Tibial nerve (tissue), 4 donors: ENCODE measurements at places on chromosomes 2 and 18.
A peak's percentile ranks its signal among the peaks of the same experiment; 100 is the strongest.

GRCh38 chr2:188524519-188525113, 232.9 kb downstream of the GULP1 start:
- no peak for DNase-seq

GRCh38 chr2:47485177-47485576, 82.2 kb downstream of the MSH2 start:
- DNase-seq: no peak

- DNase-seq: no peak
Observed at GRCh38 chr2:43107679-43108078, 118.7 kb downstream of the ZFP36L2 start.

DNA sequence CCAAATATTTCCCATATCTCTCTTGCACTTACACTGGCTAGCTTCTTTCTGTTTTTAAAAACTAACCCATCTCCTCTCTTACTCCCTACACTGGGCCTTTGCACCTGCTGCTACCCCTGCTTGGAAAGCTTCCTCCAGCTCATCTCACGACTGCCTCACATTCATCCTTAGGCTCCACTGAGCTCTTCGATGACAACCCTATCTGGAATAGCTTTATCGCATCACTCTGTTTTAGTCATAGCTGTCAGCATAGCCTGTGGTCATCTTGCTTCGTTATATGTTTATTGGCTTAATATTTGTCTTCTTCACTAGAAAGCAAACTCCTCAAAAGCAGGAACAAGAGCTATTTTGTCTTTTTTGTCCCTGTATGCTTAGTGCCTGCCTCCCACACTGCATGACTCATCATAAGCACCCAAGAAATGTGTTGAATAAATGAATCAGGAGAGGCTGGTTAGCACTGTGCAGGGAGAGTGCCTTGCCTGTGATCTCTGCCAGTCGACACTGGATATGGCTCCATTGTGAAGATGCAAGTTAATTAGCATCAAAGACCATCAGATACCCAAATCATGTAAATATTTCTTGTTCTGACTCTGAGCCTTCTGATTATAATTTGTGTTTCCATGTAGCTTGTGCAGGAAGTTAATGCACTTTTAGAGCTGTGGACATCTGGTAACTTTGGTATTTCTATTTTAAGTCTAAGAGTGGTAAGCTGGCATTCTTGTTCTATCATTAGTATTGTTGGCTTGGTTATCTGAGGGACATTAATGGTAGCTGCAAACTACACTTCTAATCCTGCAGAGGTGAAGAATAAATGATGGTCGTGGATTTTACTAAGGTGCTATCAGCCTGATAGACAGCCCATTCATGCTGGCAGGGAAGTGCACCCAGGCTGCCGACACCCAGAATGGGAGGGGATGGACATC, 10.3 kb upstream of the DYTN start:
- DNase-seq: no peak

DNA sequence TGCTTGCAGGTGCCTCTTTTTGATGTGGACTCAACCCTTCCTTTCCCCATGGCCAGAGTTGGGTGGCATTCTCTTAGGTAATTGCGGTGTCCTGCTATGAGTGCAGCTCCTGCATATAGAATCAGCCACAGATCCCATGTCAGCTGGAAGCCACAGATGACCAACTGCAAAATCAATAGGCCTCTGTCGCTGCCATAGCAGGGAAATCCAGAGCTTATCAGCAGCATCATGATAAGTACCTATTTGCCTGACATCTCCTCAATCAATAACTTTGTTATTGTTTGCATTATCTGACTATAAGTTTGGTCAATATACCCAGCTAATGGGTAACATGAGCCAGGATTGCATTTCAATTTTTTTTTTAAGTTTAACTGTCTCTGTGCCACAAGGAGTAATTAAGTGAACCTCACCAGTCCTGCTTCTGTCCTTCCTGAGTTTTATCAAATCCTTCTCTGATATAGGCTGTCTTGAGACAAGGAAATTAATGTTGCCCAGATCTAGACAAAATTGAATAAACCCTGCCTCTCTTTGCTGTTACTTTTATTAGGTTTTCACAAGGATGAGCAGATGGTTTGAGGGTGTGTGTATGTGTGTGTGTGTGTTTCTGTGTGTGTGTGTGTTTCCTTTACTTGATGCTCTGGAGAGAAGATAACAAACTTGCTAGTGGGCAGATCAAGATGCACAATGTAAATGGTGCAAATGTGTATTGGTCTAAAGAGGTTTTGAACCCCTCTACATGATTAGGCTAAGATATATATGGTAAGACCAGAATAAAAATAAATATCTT, 59.6 kb upstream of the CREB1 start:
- DNase-seq: no peak

DNA sequence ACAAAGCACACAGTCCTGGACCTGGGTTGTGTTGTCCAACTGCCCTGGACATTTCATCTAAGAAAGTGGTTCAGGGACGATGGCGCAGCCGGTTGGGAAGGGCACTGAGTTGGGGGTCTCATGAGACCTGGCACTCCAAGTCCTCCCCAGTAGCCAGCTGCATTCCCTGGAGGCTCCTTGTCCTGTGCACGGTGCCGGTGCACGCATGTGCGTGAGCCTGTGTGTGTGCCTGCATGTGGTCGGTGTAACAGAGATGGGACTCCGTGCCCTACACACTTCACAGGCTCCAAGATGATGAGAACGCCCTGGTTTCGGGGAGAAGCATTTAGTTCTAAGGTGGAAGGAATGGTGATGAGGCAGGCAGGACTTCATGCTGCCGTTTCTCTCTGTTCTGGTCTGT, 124.9 kb upstream of the PXDN start:
- no peak for DNase-seq

DNA sequence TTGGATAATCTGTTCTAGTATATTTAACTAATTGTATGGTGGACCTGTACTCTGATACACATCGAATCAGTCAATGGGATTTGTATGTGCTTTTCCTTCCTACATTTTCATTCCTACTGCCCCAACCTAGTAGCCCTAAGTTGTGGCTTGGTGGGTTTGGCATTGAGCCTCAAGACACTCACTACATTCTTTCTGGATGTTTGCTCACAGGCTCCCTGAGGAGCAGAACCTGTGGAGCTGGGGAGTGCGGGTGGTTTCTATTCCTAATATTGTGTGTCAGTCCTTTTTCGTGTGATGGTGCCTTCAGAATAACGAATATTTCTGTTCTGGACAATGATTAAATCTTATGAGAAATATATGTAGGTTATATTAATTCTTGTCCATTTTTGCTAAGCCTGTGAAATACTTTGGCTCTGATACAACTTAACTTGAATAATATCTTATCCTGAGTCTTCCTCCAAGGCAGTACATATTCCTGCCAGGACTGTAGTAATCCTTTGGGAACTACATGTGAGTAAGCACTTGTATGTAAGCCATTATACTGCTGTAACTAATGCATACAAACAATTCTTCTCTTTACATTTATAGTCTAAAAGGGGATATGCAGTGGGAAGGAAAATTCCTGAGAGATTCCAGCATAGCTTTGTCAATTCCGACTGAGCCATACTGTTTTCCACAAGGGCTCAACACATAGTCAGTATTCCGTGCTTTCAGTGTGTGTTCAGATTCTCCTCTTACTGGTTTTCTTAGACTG, 150.6 kb downstream of the AGPS start:
- DNase-seq: peak; percentile 30

DNA sequence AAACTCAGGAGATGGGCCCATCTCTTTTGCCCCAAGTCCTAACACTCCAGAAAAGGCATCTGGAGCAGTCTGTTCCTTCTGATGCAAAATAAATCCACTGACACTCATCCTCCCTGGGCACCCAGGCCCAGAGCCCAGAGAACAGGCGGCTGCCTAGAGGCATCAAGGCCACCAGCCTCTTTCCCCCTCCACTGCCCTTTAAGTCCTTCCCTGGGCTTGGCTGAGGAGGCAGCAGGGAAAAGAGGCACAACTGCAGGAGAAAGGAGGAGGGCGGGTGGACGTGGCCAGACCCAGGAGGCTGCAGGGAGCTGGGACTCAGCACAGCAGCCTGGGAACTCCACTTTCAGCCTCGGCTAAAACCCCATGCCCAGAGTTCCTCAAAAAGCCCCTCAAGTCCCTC, 99.7 kb upstream of the ID2 start:
- DNase-seq: no peak

DNA sequence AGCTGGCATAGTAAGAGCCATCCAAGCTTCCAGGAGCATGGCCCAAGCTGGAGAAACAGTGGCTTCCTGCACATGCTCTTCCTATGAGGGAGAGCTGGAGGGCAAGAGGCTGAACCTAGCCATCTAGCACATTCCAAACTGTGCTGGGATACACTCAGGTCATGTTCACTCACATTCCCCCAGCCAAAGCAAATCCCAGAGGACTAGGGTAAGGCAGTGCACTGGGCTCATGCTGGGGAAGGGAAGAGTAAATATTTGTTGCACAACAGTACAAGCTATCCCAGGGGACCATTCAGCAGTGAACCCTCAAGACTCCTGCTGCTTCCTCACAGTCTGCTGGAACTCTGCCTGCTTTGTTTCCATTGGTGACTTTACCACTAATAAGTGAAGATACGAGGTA, 20.7 kb upstream of the GYPC start:
- peak; percentile 40 for DNase-seq

- DNase-seq: no peak
Observed at GRCh38 chr18:72541871-72542332, 2.2 kb downstream of the CBLN2 start.

DNA sequence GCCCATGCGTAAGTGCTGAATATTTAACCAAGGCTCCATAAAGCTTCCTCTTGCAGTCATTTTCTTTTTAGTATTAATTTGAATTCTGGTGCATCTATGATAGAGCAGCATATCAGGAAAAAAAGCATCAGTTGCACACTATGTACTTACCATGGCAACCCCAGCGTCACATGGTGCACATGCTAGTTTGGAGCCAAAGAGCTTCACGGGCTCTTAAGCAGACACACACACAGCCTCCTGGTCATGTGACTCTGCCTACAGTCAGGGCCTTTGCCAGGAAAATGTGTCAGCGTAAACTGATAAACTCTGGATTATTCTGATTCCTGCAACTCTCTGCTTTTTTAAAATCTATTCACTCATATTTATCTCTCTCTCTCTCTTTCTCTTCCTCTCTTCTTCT, 30.2 kb downstream of the NYAP2 start:
- no peak for DNase-seq

- no peak for DNase-seq
Observed at GRCh38 chr2:212299943-212300342, 238.7 kb downstream of the ERBB4 start.

DNA sequence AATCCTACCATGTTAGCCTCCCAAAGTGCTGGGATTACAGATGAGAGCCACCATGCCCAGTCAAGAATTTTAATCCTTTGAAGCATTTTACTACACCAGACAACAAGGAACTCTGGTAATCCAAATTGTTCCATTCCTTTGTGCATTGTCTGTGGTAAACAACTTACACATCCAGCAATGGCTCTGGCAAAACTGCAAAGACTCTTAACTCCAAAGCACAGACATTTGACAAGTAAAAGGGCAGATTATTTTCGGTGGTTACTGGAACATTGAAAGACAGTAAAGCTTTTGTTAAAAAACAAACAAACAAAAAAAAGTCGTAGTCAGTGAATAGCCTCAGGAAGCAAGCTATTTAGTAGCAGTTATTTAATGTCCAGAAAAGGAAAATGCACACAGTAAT, 33.2 kb upstream of the RMND5A start:
- no peak for DNase-seq

DNA sequence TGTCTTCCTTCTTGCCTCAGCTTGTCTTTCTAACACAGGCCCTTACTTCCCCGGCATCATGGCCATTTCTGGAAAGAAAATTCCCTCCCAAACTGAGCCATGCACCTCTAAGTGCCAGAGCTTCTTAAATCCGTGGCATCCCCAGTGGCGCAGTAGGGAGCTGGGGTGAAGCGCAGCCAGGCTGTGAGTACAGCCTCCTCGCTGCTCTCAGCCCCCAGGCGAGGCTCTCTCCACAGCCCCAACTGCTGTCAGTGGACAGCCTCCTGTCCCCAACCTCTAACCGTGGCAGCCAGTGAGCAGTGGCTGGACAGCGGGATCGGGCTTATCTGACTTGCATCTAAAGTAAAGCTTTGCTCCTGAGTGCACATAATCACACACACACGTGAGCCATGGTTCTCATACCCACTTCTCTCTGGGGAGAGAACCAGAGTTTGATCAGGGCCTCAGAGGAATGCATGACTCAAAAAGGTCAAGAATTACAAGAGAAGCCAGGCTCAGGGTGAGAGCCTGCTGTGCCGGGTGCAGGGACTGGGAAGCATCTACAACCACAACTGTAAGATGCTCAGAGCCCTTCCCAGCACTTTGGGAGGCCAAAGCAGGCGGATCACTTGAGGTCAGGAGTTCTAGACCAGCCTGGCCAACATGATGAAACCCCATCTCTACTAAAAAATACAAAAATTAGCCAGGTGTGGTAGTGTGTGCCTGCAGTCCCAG, 50.7 kb downstream of the SFXN5 start:
- no peak for DNase-seq

DNA sequence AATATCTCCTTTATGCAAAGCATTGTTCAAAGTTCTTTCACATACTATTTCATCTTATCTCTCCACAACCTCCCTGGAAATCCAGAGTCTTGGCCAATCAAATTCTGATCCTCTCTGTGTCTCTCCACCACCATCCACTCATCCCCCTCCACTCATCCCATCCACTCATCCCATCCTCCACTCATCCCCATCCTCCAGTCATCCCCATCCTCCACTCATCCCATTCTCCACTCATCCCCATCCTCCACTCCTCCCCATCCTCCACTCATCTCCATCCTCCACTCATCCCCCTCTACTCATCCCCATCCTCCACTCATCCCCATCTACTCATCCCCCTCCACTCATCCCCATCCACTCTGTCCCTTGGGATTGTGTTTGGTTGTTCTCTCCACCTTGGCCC, 101.1 kb downstream of the BCL2 start:
- no peak for DNase-seq

GRCh38 chr2:30701782-30702181, 105.5 kb downstream of the CAPN13 start:
- DNase-seq: no peak

- no peak for DNase-seq
Observed at GRCh38 chr18:777021-777420, 35.0 kb downstream of the YES1 start.

DNA sequence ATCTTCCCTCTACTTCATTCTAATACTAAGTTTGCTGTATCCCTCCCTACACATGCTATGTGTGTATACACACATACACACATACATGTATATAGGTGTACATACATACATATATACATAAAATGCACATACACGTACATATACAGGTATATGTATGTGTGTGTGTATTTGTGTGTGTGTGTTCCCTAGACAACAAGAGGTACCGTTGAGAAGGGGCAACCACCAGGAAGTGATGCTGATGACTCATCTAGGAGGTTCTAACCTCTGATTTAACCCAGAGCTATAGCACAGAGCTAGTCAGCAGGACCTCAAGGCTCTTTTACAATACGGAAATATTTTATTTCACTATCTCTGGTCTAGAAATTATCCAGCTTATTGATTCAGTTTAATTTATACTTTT, 139.2 kb downstream of the LAMA3 start:
- DNase-seq: no peak

- no peak for DNase-seq
Observed at GRCh38 chr18:36328916-36329315, 31.4 kb downstream of the FHOD3 start.

GRCh38 chr2:9821805-9822445, 21.3 kb upstream of the TAF1B start:
- DNase-seq: no peak
